ENCODE measurements at places on chromosomes 7 and 10. TPM values are rescaled to one million over a fixed set of nuclear protein-coding genes. Genes with fewer than 3 reads are reported as not detected.
A peak's percentile ranks its signal among the peaks of the same experiment; 100 is the strongest.

HPS1 gene
- total RNA-seq, result 61.8 TPM

TMEM176A gene
- 42.6 TPM for total RNA-seq

MACC1 gene
- 0.32 TPM for total RNA-seq

TDRD1 gene
- under 0.01 TPM for total RNA-seq

EPHB6 gene
- 5.2 TPM for total RNA-seq

C10orf143 gene
- 2.1 TPM for total RNA-seq

PALD1 gene
- total RNA-seq, result 1.9 TPM

PRLHR gene
- not detected for total RNA-seq

KCNH2 gene
- total RNA-seq, result 0.16 TPM

JCAD gene
- total RNA-seq, result 11.1 TPM

ADAMTS14 gene
- 0.15 TPM for total RNA-seq

DMBT1 gene
- total RNA-seq, result 0.15 TPM

- no peaks in the 10 kb centered on the region for H3K27me3 ChIP-seq
- no peaks in the 10 kb centered on the region for H3K36me3 ChIP-seq
- no peak for DNase-seq
- H3K27ac ChIP-seq, result no peak overlapping the region
- H3K4me1 ChIP-seq, result no peaks in the 10 kb centered on the region
- H3K4me3 ChIP-seq, result no peak overlapping the region
These were observed 197.7 kb upstream of the POT1 start for GRCh38 chr7:125127304-125127703.

- no peak for DNase-seq
- H3K36me3 ChIP-seq, result no peaks in the 10 kb centered on the region
- no peaks in the 10 kb centered on the region for H3K4me1 ChIP-seq
- no peak overlapping the region for H3K27ac ChIP-seq
- no peak overlapping the region for H3K4me3 ChIP-seq
- H3K27me3 ChIP-seq, result no peaks in the 10 kb centered on the region
These were observed 10.0 kb downstream of the VWC2 start for GRCh38 chr7:49783446-49783845.

GRCh38 chr10:96719850-96720421 is 378 bp downstream of the PIK3AP1 start:
- no peak for DNase-seq
- H3K27ac ChIP-seq, result no peak overlapping the region
- peak overlapping the region; percentile 66 for H3K4me3 ChIP-seq
- no peaks in the 10 kb centered on the region for H3K36me3 ChIP-seq
- no peaks in the 10 kb centered on the region for H3K27me3 ChIP-seq
- peaks cover 8% of the 10 kb centered on the region for H3K4me1 ChIP-seq

DNA sequence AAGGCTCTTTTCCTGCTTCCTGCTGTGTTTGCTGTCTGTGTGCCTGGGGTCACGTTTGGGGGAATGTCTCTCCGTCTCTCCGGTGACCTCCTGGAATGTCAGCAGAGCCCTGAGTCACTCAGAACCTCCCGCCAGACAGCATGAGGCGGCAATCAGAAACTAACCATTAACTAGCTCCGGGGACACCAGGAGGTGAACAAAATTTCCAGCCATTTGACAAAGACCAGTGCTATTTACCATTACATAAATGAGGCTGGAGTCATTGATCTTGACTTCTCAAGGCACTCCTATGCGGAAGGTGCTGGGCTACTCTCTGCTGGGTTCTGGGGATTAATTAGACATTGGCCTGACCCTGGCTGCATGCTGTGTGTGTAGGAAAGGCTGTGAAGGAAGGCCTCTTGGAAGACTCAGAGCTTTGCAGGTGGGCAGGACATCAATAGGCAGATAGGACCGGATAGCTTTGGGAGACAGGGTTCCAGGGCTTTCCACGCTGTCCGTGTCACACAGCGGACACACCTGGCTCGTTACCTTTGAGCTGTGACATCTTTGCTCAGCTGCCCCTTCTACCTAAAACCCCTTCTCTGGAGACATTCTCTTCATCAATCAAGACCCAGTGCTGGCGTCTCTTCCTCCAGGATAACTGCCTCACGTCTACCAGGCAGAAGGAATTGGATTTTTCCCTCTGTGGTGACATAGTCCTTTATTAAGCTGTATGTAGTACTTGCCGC is 77.0 kb downstream of the PFKFB3 start:
- no peak overlapping the region for H3K4me3 ChIP-seq
- H3K36me3 ChIP-seq, result no peaks in the 10 kb centered on the region
- H3K27ac ChIP-seq, result no peak overlapping the region

DNA sequence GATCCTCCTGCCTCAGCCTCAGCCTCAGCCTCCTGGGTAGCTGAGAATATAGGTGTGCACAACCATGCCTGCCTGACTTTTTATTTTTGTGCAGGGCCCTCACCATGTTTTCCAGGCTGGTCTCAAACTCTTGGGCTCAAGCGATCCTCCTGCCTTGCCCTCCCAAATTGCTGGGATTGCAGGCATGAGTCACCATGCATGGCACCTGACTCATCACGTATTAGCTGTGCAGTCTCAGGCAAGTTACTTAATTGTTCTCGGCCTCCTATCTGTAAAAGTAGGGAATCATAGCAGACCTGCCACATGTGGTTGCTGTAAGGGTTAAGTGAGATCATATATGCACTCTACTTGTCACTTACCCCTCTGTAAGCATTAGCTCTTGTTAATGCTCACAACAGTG is 117.2 kb downstream of the ANLN start:
- no peaks in the 10 kb centered on the region for H3K4me1 ChIP-seq
- no peak overlapping the region for H3K4me3 ChIP-seq
- no peaks in the 10 kb centered on the region for H3K36me3 ChIP-seq
- DNase-seq, result no peak
- H3K27ac ChIP-seq, result no peak overlapping the region

- H3K27me3 ChIP-seq, result no peaks in the 10 kb centered on the region
- no peaks in the 10 kb centered on the region for H3K36me3 ChIP-seq
- H3K4me3 ChIP-seq, result no peak overlapping the region
- H3K27ac ChIP-seq, result no peak overlapping the region
These were observed 6.3 kb downstream of the RAPGEF5 start for GRCh38 chr7:22350466-22351328.

DNA sequence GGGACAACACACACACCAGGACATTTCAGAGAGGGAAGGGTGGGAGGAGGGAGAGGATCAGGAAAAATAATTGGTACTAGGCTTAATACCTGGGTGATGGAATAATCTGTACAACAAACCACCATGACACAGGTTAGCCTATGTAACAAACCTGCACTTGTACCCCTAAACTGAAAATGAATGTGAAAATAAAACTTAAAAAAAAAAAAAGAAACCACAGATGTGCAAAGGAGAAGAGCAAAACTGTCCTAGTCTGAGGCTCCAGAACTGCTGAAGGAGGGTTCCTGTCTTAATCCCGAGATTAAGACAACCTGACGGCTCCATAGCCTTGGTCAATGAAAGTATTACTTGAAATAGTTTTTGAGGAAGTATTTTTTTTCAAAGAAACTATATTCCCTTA is 423.0 kb downstream of the NEBL start:
- no peak for DNase-seq
- no peak overlapping the region for H3K4me3 ChIP-seq
- no peaks in the 10 kb centered on the region for H3K27me3 ChIP-seq
- no peak overlapping the region for H3K27ac ChIP-seq
- no peaks in the 10 kb centered on the region for H3K4me1 ChIP-seq

- H3K36me3 ChIP-seq, result no peaks in the 10 kb centered on the region
- DNase-seq, result no peak
- no peak overlapping the region for H3K27ac ChIP-seq
These were observed 138.7 kb downstream of the C10orf105 start for GRCh38 chr10:71580926-71581325.

DNA sequence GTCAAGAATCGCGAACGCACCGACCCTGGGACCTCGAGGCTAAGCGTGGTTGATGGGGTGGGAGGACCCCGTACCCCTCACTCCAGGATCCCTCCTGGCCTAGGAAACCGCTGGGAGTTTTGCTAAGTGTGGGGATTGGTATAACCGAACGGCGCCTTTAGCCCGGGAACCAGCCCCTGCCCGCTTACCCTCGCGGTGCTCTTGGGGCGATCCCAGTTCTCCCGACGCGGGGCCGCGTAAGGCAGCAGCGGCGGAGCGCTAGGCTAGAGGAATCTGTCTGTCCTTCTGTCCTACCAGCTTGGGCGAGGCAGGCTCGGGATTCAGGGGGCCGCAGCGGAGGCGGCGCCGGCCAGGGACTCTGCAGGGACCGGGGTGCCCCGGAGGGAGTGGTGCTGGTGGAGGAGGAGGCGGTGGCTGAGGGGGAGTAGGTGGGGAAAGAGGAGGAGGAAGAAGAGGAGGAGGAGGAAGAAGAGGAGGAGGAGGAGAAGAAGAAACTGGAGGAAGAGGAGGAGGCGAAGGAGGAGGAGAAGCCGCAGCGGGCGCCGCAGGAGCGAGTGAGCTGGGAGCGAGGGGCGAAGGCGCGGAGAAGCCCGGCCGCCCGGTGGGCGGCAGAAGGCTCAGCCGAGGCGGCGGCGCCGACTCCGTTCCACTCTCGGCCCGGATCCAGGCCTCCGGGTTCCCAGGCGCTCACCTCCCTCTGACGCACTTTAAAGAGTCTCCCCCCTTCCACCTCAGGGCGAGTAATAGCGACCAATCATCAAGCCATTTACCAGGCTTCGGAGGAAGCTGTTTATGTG is 439 bp upstream of the EMX2 start:
- H3K4me1 ChIP-seq, result peaks cover 7% of the 10 kb centered on the region
- peak overlapping the region; percentile 13 for H3K27ac ChIP-seq
- H3K4me3 ChIP-seq, result peak overlapping the region; percentile 72
- peaks cover 97% of the 10 kb centered on the region for H3K27me3 ChIP-seq

GRCh38 chr10:63094405-63094804 is 38.7 kb upstream of the NRBF2 start:
- no peaks in the 10 kb centered on the region for H3K27me3 ChIP-seq
- no peak overlapping the region for H3K4me3 ChIP-seq
- H3K4me1 ChIP-seq, result no peaks in the 10 kb centered on the region
- DNase-seq, result no peak
- peak overlapping the region; percentile 80 for H3K27ac ChIP-seq
- no peaks in the 10 kb centered on the region for H3K36me3 ChIP-seq

- no peaks in the 10 kb centered on the region for H3K27me3 ChIP-seq
- H3K4me1 ChIP-seq, result no peaks in the 10 kb centered on the region
- no peak overlapping the region for H3K27ac ChIP-seq
- DNase-seq, result no peak
These were observed 161.2 kb downstream of the CELF2 start for GRCh38 chr10:11178606-11179515.

DNA sequence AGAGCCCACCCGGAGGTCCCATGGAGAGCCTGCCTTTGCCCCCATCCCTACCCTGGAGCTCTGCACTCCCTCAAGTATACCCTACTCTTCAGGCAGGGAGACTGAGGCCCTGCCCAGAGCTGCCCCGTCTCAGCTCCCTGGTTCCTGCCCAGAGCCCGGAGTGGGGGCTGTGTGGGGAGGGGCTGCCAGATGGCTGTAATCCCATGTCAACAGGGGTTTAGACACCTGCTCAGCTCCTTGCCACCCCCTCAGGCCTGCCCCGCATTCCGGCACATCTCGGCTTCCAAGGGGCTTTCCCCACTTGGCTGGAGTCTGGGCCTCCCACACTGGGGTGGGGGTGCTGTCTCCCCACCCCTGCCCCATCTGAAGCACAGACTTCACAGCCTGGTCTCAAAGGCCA is 20.9 kb upstream of the LFNG start:
- no peak overlapping the region for H3K27ac ChIP-seq
- DNase-seq, result no peak
- H3K4me1 ChIP-seq, result peaks cover 9% of the 10 kb centered on the region
- H3K36me3 ChIP-seq, result no peaks in the 10 kb centered on the region

DNA sequence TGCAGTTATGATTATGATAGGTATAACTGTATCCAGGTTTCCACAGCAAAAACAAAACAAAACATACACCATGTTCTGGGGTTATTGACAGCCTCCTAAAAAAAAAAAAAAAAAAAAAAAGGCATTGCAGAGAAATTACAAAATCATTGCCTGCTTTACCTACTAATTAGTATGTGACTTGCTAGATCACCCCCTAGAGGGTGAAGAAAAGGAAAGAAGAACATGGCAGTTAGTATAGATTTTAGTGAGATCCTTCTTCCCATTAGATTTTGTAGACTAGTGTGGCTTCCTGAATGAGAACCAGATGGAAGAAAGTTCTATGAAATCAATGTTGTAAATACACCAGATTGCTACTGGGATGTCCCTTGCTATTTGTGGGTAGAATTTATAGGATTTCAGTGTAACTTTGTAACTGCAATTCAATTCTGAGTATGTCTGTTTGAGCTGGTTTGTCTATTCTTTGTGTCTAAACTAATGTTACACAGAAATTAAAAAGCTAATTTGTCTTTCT is 24.0 kb upstream of the AGBL3 start:
- no peaks in the 10 kb centered on the region for H3K36me3 ChIP-seq
- no peaks in the 10 kb centered on the region for H3K27me3 ChIP-seq

- no peaks in the 10 kb centered on the region for H3K27me3 ChIP-seq
- no peak for DNase-seq
- H3K4me3 ChIP-seq, result no peak overlapping the region
- no peaks in the 10 kb centered on the region for H3K36me3 ChIP-seq
- no peaks in the 10 kb centered on the region for H3K4me1 ChIP-seq
These were observed 229.1 kb upstream of the GRB10 start for GRCh38 chr7:51011710-51012350.

GRCh38 chr10:7810443-7810842 is 7.9 kb upstream of the TAF3 start:
- H3K4me1 ChIP-seq, result no peaks in the 10 kb centered on the region
- H3K36me3 ChIP-seq, result no peaks in the 10 kb centered on the region
- H3K27me3 ChIP-seq, result no peaks in the 10 kb centered on the region

DNA sequence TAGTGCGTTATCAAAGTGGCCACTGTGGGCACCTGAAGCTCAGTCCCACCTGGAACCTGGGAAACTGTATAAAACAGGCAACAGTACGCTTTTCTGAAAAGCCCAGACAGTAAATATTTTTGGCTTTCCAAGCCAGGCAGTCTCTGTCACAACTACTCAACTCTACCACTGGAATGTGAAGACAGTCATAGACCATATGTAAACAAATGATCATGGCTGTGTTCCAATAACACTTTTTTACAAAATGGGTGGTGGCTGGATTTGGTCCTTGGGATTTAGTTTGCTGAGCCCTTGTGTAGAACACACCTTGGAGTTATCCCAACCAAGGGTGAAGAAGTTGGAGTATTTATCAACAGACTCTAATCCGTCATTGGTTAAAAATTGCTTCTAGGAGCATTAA is 259.9 kb downstream of the SKIDA1 start:
- no peaks in the 10 kb centered on the region for H3K4me1 ChIP-seq
- no peak overlapping the region for H3K27ac ChIP-seq
- no peaks in the 10 kb centered on the region for H3K36me3 ChIP-seq
- H3K27me3 ChIP-seq, result no peaks in the 10 kb centered on the region
- no peak for DNase-seq
- H3K4me3 ChIP-seq, result no peak overlapping the region
